Activated CD4-positive, alpha-beta T cell treated with anti-CD3 and anti-CD28 coated beads for 4 hours (primary cell): ENCODE measurements at places on chromosomes 11 and 22.

DNA sequence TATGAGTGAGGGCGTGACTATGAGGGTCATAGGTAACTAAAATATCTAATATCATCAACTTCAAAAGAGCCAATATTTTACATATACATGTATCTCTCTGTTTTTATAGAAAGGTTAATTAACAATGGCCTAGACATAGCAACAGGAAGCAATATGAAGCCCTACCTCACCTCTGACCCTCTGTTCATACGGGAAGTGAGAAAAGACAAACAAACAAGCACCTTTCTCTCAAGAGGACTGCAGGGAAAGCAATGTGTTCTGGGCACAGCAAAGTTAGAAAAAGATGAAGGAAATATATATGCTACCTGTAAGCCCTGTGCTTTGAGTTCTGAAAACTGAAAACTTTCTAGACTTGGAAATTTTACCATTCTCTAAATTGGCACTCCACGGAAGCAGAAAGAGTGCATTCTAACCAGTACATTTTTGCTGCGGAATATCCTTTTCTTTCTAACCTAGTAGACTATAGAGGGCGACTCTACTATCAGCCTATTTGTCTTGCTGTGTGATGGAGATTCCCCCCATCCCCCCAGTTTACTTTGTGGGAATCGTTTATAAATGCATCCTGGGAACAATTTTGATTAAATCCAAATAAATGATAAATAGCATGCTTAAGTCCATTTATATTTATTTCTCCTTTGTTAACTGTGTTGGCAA is 830.4 kb upstream of the FAT3 start:
- no peak for DNase-seq

DNA sequence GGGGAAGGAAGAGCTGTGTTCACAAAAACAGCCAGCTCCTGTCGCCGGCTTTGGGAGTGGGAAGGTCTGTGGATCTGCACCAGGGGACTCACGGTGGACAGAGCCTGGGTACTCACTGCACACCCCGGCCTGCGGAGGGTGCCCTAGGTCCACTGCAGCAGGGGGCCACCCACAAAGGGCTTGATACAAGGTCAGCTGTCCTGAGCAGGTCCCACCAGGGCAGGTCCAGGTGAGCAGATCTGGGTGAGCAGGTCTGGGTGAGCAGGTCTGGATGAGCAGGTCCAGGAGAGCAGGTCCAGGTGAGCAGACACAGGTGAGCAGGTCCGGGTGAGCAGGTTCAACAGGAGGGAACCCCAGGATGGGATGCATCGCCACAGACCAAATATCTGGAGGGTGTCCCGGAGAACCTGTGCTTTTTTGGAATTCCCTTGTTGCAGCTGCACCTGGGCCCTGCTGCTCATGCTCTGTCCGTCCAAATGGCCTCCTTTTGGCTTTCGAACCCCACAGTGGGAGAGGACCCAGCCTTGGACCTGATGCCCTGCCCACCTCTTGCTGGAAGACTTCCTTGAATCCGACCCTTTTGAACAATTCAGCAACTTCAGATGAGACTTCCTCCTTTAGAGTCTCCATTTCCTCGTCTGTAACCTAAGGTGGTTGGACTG is 485.3 kb downstream of the TBC1D22A start:
- DNase-seq = no peak

- DNase-seq = no peak
Measured at GRCh38 chr11:29364006-29364405, 652.8 kb downstream of the KCNA4 start.

DNA sequence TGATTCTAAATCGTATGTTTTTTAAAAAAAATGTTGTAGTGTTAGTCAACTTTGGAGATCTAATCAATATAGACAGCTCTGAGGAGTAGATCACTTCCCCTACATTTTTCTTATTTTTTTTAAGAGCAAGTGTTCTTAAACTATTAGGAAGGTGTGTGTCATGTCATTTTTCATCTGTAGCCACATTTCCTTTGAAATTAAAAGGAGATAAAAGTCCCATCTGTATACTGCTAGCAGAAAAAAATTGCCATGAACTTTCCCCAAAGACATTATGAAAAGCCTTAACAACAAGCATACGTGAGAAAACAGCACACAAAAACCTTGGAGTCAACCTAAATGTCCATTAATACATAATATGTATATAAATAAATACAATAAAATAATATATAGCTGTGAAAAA is 286.6 kb downstream of the ETS1 start:
- DNase-seq = no peak

DNA sequence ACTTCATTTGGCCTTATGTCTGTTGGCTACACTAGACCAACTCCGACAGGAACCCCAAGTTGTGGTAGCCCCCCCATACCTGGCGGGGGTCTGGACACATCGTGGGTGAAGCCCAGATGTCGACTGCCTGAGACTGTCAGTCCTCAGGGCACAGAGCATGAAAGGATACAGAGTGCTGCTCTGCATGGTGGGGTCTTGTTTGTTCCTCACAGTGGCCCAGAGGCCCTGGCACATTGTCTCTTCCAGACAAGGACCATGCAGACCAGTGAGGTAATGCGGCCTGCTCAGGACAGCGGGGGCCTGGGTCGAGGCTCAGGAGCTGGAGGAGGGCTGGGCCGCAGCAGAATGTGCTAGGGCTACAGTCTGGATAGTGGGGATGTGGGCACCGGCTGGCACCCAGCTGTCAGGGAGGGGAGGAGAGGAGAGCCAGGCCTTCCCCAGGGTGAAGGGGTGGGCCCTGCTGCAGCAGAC is 14.6 kb downstream of the CAPN5 start:
- no peak for DNase-seq

GRCh38 chr11:119989159-119989821 is 148.6 kb downstream of the TRIM29 start:
- no peak for DNase-seq

GRCh38 chr11:61417670-61418069 is 12.1 kb downstream of the CPSF7 start:
- DNase-seq = no peak

DNA sequence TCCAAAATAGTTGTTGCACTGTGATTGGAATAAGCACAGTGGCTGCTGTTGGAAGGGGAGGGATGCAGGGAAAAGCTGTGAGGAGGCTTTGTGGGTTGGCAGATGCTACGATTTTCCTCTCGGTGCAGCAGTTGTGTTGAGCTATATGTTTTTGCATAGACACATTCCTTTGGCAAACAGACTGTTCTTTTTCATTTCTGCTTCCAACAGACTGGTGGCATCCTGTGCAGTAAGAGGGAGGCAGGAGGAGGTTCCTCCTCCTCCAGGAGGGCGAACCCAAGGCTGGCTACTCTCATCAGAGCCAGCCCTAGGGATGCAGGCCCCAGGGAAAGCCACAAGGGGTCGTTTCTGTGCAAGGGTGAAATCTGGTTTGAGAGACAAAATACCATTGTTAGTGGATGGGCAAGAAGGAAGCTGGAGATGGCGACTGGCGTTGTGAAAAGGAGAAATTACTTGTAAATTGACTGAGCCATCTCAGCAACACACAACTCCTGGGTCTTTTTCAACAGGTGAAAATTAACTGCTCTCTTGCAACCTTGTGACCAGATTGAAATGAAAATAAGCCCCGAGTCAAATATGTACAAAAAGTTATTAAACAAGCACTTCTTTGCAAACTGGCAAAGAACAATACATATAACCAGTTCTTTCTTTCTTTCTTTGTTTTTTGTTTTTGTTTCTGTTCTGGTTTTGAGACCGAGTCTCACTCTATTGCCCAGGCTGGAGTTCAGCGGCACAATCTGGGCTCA is 26.5 kb upstream of the UBASH3B start:
- DNase-seq = peak; percentile 72

- DNase-seq = peak; percentile 17
Measured at GRCh38 chr11:44950031-44950624, 555 bp downstream of the TP53I11 start.

DNA sequence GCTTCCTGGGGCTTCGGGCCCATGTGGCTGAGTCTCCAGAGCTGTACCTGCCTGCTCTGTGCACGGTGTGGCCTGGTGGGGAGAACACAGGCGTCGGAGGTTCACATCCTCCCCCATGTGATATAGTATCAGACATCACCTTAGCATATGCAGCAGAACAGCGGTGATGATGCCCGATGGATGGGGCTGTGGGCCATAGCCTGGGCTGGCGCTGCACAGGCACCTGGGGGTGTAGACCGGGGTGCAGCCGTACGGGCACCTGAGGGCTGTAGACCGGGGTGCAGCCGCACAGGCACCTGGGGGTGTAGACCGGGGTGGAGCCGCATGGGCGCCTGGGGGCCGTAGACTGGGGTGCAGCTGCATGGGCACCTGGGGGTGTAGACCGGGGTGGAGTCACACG is 29.2 kb downstream of the NADSYN1 start:
- DNase-seq = no peak

DNA sequence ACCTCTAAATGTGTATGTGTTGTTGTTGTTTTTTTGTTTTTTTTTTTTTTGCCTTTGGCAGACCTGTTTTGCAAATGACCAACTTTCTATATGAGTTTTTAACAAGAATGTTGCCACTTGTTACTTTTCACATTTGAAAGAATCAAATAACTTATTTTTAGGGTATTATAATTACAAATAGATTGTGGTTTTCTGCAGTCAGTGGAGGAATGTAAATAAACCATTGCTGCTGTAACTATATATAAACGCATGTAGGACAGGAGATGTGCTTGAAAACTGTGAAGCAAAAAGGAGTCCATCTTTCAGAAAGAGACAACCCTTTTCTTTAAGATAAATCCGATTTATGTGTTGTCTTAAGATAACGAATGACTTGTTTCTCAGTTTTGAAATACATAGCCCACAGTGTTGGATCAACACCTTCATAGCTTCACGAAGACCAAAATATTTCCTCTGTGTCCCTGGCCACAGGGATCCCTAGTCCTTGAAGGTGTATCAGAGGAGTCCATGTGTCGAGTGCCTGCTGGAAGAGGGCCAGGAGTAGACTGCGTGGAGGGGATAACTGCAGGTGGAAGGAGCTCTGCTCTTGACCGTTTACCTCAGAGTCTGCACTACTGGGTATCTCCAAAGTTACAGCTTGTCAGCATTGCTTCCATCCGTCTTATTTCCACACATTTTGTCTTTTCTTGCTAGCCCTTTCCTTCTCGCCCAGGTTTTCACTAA is 24.7 kb downstream of the TNRC6B start:
- no peak for DNase-seq

DNA sequence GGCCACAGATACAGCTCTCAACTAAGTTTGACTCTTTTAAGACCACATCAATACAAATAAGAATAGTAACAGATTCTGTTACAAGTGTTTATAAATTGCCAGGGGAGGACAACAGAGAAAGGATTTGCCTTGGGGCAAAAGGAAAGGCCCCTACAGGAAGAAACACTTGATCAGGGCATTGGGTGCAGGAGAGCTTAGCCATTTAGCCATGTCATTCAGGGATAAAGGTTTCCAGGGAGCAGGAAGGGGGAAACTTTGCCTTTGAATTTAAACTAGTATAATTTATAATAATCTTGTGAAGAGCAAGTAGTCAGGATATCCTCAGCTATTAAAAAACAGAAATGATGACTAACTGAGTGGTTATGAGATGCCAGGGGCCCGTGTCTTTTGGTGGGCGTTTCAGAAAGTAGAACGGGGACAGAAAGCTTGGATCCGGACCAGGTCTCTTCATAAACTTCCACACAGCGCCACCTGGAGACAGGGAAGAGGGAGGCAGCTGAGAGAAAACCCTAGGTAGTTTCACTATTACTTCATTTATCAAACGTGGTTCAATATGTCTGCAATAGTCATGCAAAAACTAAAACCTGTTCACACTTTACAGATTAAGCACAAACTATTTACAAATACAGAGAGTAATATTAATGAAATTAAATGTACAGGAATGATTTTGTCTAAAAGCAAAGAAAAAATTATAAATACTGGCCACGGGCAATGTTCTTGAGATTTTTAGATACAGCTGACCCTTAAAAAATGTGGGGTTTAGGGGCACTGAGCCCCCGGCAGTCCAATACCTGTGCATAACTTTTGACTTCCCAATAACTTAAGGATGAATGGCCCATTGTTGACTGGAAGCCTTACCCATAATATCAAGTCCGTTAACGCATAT is 11.0 kb upstream of the SLC5A4 start:
- peak; percentile 59 for DNase-seq

DNA sequence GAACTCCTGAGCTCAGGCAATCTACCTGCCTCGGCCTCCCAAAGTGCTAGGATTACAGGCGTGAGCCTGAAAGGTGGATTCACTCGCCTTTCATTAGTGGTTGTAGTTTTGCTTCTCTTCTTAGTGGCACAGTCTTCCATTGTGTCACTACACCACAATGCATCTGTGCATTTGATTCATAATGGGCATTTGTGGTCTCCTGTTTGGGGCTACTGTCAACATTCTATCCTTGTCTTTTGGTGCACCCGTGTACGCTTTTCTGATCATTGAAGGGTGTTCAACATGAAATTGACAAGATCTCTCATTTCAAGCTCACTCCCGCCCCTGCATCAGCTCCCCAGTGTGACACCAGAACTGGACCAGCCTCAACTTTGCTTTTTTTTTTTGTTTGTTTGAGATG is 2.0 kb upstream of the SYT12 start:
- no peak for DNase-seq

GRCh38 chr11:96088914-96089313 is 165.0 kb upstream of the MTMR2 start:
- DNase-seq = no peak

- DNase-seq = no peak
Measured at GRCh38 chr22:45179276-45180049, 15.7 kb downstream of the NUP50 start.

DNA sequence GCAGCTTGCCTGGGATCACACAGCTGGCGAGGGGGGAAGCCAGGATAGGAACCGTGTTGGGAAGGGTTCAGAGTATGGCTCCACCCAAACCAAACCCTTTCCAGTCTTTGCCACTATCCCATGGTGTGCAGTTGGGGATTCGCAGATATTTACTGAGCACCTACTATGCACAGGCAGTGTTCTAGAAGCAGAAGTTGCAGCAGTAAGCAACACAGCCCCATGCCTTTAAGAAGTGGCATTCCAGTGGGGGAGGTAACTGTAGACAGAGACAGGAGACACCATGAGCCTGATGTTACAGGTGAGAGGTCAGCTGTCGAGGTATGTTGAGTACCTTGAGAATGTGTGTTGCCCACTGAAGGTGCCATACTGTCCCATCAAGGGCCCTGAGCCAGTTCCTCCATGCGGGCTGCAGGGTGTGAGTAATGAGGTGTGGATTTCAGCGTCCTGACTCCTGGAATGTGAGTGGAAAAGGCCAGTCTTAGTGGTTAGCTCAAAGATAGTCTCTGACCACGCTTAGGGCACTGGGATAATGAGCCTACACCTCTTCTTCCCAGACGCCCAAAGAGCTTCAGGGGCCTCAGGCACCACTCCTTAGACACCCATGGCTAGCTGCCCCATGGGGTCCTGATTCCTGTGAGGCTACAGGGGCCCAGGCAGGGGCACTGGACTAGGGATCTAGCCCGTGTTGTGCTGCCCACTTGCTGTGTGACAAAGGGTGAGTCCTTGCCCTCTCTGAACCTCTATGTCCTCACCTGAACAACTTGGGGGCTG is 71.8 kb upstream of the TP53I11 start:
- DNase-seq = no peak

DNA sequence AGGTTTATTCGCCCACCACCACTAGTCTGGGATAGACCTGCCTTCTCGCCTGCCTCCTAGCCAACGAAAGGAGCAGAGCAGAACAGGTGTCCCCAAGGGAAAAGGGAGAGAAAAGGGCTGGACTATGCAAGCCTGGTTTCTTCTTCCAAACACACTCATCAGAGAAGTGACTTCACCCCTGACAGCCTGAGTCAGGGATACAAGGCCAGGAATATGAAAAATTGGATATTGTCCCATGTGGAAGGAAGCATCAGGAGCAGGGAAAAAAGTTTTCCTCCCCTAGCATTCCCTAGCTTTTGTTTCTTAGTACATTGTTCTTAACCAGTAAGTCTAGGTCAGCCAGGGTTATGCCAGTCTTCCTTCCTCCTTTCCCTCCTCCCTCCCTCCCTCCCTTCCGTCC is 56.9 kb upstream of the TNRC6B start:
- no peak for DNase-seq

- DNase-seq = no peak
Measured at GRCh38 chr11:27055065-27055682, 14.6 kb downstream of the BBOX1 start.
